AG04449 (cell line): ENCODE measurements at places on chromosomes 1 and 21.

GRCh38 chr1:29441916-29442668, 205.8 kb downstream of the PTPRU start:
- DNase-seq: no peak

- DNase-seq: no peak
Observed at GRCh38 chr1:96116731-96117130, 604.9 kb upstream of the PTBP2 start.

DNA sequence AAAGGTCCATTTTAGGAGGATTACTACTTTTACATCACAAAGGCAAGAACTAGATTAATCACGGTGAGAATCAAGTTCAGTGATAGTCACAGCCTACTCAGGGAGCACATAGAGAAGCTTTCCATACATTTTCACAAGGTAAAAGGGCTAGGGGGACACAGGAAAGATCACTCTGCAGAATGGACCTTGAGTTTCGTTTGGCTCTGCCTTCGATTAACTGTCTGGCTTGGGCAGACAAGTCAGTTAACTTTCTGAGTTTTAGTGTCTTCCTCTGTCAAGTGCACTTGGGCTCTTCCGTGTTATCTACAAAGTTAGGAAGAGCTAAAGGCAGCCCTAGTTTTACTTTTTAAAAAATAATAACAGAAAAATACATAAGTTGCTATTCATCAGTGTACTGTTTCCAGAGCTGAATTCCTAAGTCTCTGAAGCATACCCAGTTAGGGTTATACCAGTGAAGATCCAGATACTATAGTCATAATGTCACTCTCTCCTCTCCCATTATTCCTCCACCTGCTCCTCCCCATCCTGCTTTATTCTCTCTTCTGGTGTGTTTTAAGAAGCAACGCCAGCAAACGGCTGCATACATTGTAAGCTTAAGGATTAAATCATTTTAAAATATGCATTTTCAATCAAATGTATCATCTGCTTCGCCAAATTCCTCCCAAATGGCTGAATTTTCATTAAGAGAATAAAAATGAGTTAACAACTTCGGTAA, 1.7 kb downstream of the CEP170 start:
- no peak for DNase-seq

DNA sequence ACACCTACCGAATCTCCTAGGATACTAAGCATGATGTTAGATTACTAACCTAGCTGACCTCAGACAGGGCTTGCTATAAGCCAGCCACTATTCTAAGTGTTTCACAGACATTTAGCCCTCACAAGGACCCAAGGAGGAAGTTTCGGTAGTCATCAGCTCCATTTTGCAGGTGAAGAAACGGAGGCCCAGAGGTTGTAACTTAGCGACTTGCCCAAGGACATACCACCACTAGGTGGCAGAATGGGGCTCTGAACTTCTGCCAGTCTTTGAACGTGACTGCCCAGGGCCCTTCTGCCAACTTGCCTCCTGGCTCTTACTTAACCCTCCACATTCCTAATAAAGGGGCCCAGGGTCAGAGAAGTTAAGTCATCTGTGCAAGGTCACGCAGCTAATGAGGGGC, 283.5 kb downstream of the C1orf94 start:
- no peak for DNase-seq

DNA sequence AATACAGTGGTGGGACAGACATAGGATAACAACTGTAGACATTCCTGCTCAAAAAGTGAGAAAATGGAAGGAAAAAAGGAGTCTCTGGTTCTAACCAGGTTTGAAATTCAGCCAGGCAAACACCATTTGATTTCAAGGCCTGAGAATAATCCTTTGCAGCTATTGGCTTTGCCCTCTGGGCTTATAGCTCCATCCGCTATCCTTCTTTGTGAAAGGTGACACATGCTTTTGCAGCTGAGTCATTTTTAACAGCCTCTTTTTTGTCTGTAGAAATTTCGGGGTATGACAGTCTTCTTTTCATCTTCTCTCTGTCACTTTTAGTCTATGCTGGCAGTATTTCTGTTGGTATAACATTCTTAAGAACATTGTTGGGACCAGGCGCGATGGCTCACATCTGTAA, 16.2 kb downstream of the SDHC start:
- no peak for DNase-seq
